Activated CD4-positive, alpha-beta T cell treated with anti-CD3 and anti-CD28 coated beads, Interleukin-2, amount 50 U/mL, for 16 hours (primary cell): ENCODE measurements at places on chromosomes 5 and 9.

GRCh38 chr9:25381141-25381540 lies 297.1 kb downstream of the TUSC1 start:
- no peak for DNase-seq

GRCh38 chr9:7154003-7154619 lies 396.3 kb downstream of the KDM4C start:
- DNase-seq = no peak

- DNase-seq = no peak
These were observed 243.6 kb downstream of the DENND1A start for GRCh38 chr9:123686131-123686828.

- DNase-seq = no peak
These were observed 181.6 kb upstream of the NUDT12 start for GRCh38 chr5:103744159-103744558.

DNA sequence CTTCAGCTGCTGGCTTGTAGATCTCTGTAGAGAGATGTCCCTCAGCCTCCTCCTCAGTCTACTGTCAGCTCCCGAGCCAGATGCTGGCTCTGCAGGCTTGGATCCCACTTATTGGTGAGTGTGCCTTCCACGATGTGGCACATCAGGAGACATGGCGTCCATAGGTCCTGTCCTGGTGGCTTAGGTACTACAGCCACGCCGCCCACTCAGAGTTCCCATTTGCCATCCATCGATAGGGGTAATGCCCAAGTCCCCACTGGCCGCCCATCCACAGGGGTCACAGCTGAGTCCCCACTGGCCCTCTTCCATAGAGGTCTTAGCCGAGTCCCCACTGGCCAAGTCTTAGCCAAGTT lies 17.3 kb downstream of the EXOC3 start:
- no peak for DNase-seq

DNA sequence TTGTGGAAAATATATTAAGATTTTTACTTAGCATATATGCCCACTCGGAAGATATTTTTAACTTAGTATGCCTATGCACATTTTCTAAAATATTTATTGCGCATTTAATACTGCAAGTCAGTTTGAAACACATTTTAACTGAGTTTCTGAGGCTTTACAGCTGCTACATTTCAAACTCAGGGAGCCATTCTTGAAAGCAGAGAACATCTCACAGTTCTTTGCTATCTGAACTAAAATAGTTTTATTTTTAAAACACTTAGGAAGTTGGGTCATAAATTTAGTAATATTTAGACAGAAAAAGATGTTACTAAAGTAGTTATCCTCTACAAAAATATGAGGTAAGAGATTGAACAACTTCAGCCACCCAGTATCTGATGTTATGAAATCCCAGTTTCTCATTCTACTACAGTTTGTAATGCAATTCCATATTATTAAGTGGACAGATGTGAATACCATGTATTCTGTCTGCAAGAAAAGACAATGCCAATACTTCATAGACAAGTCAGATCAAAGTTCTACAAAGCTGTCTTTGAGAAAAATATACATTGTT lies 409.9 kb upstream of the EDIL3 start:
- no peak for DNase-seq

GRCh38 chr5:153900703-153901395 lies 137.9 kb downstream of the FAM114A2 start:
- no peak for DNase-seq

GRCh38 chr5:95620870-95621838 lies 1.3 kb downstream of the GPR150 start:
- DNase-seq = peak; percentile 30
